ENCODE measurements at places on chromosomes 6 and 20.

DNA sequence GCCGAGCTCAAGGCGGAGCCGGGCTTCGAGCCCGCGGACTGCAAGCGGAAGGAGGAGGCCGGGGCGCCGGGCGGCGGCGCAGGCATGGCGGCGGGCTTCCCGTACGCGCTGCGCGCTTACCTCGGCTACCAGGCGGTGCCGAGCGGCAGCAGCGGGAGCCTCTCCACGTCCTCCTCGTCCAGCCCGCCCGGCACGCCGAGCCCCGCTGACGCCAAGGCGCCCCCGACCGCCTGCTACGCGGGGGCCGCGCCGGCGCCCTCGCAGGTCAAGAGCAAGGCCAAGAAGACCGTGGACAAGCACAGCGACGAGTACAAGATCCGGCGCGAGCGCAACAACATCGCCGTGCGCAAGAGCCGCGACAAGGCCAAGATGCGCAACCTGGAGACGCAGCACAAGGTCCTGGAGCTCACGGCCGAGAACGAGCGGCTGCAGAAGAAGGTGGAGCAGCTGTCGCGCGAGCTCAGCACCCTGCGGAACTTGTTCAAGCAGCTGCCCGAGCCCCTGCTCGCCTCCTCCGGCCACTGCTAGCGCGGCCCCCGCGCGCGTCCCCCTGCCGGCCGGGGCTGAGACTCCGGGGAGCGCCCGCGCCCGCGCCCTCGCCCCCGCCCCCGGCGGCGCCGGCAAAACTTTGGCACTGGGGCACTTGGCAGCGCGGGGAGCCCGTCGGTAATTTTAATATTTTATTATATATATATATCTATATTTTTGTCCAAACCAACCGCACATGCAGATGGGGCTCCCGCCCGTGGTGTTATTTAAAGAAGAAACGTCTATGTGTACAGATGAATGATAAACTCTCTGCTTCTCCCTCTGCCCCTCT is 1.1 kb downstream of the CEBPB start:
- DNase-seq, result peak; percentile 64

- DNase-seq, result no peak
Observed at GRCh38 chr20:47273591-47274235, 82.8 kb downstream of the ZMYND8 start.

DNA sequence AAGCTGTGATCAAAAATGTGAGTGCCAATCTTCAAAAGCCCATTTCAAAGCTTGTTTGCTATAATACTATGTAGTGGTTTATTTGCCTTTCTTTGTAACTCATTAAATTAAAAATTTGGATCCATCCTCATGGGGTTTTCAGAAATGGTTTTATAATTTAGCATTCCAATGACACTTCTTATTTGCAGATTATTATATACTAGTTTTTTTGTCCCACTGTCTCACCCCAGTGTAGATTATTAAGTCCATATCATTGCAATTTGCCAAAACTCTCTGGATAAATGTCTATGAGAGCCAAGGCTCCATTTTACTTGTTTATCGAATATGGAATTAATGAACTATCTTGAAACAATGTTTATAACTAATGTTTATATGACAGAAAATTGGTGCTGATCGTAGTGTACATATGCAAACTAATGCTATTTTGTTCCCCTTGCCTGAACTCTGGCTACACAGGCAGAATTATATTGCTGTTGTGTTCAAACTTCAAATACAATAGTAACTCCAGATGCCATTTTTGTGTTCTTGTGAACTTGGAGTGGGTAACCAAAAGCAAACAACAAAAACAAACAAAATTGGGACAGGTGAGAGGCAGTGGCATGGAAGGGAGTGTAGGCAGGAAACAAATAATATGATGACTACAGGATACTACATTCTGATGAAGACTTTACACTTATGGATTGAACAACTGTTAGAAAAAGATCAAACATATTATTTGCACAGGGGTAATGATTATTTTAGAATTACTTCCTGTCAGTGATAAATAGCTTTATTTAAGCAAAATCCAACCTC is 307.1 kb upstream of the FLRT3 start:
- no peak for DNase-seq

- no peak for DNase-seq
Observed at GRCh38 chr20:45154183-45154582, 20.5 kb upstream of the PI3 start.

DNA sequence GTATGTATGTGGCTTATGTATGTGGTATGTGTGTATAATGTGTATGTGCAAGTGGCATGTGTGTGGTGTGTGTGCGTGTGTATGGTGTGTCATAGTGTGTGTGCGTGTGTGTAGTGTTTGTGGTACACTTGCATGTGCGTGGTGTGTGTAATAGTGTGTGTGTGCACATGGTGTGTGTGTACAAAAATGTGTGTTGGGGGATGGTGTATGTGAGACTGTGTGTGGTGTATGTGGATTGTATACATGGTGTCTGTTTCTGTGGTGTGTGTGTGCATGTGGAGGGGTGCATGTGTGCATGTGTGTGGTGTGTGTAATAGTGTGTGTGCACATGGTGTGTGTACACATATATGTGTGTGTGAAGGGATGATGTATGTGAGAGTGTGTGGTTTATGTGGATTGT is 21.5 kb downstream of the MAFB start:
- no peak for DNase-seq

- no peak for DNase-seq
Observed at GRCh38 chr6:5150551-5151075, 65.5 kb downstream of the PPP1R3G start.

- DNase-seq, result no peak
Observed at GRCh38 chr6:119436583-119436982, 87.0 kb upstream of the MAN1A1 start.

DNA sequence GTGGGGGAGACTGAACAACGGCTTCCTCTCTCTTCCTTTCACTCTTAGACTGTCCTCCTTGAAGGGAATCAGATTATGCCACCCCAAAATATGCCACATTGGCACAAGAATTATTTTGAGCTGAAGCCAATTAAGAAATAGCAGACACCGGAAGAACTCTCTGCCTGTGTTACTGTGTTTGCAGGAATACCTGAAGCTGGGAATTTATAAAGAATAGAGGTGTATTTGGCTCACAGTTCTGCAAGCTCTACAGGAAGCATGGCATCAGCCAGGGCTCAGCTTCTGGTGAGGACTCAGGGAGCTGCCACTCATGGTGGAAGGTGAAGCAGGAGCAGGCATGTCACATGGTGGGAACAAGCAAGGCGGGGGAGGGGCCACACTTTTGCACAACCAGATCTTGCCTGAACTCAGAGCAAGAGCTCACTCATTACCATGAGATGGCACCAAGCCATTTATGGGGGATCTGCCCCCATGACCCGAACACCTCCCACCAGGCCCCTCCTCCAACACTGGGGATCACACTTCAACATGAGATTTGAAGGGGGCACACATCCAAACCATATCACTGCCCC is 46.0 kb downstream of the PCNA start:
- peak; percentile 14 for DNase-seq

GRCh38 chr6:37821446-37821845 is 1.9 kb downstream of the ZFAND3 start:
- no peak for DNase-seq

- DNase-seq, result no peak
Observed at GRCh38 chr20:62239278-62239879, 1.1 kb downstream of the OSBPL2 start.

GRCh38 chr6:112574190-112574589 is 227.1 kb downstream of the RFPL4B start:
- no peak for DNase-seq

DNA sequence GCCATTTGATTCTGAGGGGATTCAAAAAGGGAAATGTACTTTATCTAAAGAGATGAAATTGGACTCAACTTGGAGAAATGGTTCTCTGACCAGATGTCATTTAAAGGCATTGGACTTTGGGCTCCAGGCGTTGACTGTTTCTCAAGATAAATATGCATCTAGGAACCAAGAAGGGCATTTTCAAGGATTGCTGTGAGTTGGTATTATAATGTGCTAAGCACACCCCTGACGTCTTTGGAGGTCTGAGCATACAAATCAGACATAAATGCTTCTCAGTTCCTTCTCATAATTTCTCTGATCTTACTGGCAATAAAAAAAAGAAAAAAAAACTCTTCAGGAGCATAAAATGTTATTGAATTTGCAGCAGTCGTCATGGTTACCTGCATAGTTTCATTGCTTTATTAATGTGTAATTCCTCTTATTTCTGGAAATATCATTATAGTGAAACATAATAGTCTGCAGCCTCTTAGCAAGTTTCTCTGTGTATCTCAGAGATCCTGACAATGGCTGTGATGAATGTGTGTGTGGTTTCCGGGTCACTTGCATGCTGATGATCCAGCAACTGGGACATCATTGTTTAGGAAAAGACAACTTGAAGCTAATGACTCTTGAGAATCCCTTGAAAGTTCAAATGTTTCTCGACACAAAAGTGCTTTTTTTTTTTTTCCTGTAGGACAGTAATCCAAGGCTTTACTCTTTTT is 136.0 kb downstream of the AIG1 start:
- no peak for DNase-seq

GRCh38 chr20:44142413-44142812 is 44.6 kb downstream of the JPH2 start:
- no peak for DNase-seq

DNA sequence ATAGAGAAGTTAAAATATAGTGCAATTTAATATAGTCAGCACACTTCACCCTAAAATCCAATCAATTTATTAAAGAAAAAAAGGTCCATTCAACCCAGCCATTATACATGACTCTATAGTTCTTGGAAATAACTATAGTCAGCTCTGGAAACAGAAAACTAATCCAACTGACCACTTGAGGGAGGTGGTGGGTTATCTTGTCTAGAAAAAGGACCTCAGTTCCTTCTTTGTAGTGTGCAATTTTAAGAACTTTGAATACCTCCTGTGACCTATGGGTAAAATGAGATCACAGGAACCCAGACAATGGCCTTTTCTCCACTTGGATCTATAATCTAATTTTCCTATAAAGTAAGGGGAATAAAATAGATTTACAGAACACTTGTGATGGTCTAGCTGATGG is 163.6 kb upstream of the CENPW start:
- no peak for DNase-seq

DNA sequence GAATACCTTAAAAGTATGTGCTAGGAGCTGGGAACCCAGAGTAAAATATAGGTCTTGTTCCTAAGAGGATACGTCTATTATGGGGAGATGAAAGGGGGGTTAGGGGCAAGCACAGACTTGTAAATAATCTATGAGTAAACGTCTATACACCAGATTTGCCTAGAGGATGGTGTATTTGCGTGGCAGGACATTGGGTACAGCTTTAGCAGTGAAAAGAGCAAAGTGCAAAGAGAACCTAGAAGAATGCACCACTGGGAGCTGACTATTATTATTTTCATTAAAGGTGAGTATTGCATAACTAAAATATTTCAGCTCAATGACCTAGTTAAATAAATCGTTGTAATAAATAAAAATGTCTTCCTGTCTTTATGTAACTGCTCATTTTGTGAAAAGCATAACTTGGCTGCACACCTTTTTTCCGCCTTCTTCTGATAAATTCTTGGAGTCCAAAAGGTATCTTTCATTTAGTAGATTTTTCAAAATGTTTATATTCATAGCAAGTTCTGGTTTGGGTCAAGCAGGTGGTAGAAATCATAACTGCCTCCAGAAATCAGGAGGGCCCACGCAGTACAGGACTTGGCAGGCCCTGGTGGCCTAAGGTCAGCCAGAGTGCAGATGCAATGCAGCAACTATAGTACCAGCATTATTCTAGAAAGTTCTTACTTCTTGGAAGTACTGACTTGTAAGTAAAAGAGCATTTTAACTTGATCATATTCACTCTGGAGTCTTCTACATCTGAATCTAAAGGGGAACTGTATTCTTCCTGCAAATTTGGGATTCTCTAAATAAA is 357.2 kb downstream of the PLCB1 start:
- DNase-seq, result no peak

- DNase-seq, result no peak
Observed at GRCh38 chr20:5843054-5843592, 92.9 kb downstream of the SHLD1 start.

Data from activated CD4-positive, alpha-beta memory T cell treated with anti-CD3 and anti-CD28 coated beads for 36 hours (primary cell).